ENCODE measurements at places on chromosomes 12 and 14. TPM values are rescaled to one million over a fixed set of nuclear protein-coding genes. Genes with fewer than 3 reads are reported as not detected.

The HCFC2 gene
- 62.4 TPM for total RNA-seq

The NGB gene
- 4.9 TPM for total RNA-seq

The RERG gene
- total RNA-seq = 1.6 TPM

GRCh38 chr14:64720131-64720576, 15.9 kb downstream of the PLEKHG3 start:
- DNase-seq = no peak

DNA sequence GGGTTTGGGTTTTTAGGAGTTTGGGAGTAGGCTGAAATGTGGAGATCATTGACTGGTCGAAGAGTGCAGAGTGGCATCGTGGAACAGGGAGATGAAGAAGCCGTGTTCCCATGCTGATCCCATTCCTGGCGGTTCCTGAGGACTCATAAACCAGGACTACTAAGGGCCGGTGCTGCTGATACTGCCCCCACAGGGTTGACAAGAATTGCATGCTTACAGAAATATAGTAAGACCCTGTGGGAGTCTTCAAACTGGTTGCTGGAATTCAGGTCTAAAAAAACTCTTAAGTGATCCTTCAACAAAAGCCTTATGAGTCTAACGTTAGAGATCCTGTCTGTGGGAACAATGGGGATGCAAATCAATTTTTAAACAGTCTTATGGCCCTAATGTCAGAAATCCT, 64.0 kb upstream of the ARHGAP5 start:
- DNase-seq = no peak

GRCh38 chr14:50319721-50320120, 7.6 kb downstream of the DMAC2L start:
- no peak for DNase-seq

The MTRFR gene
- total RNA-seq = 20.4 TPM

The PLA2G1B gene
- total RNA-seq = not detected

The TNS2 gene
- total RNA-seq = 11.4 TPM

GRCh38 chr12:13171921-13172859, 24.3 kb upstream of the EMP1 start:
- no peak for DNase-seq

- no peak for DNase-seq
Observed at GRCh38 chr12:47714826-47715386, 9.1 kb upstream of the RPAP3 start.

The KIF26A gene
- total RNA-seq = 13.0 TPM

DNA sequence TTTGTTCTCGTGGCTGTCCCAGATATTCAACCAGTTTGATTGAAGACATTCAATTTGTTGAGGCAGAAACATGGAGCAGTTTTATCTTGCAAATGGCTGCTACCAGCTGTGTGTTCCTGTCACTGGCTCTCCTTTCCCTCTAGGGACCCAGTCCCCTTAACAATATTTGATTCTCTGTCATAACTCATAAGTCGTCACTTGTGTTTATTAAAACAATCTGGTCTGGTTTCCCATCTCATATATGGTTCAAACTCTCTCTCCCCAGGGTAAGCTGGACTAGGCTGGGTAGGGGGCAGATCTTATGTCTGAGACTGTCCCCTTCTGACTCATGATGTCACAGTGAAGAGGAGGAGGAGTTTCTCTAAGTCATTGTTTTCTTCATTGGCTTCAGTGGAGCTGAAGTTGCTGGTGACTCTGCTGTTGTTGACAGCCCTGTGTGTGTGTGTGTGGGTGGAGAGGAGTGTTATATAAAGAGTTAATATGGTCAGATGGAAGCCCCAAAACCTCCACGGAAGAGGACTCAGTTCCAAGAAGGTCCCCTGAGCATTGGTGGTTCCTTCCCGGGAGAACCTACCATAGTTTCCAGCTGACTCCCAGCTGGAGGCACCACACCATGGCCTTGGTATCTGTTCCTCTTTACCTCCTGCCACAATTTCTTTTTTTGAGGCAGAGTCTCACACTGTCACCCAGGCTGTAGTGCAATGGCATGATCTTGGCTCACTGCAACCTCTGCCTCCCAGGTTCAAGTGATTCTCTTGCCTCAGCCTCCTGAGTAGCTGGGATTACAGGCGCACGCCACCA, 16.1 kb upstream of the GNG2 start:
- DNase-seq = no peak

- DNase-seq = no peak
Observed at GRCh38 chr12:13365748-13366366, 169.3 kb downstream of the EMP1 start.

The PZP gene
- under 0.01 TPM for total RNA-seq

The CPM gene
- 2.9 TPM for total RNA-seq

The PHETA1 gene
- 8.2 TPM for total RNA-seq

The LGR5 gene
- under 0.01 TPM for total RNA-seq

GRCh38 chr14:26444822-26445221, 153.0 kb downstream of the NOVA1 start:
- DNase-seq = no peak

GRCh38 chr14:69687606-69688298, 76.4 kb downstream of the SUSD6 start:
- no peak for DNase-seq

The A2M gene
- total RNA-seq = 38.7 TPM

The TPPP2 gene
- not detected for total RNA-seq

- DNase-seq = no peak
Observed at GRCh38 chr12:21678959-21679358, 21.3 kb upstream of the LDHB start.

- DNase-seq = no peak
Observed at GRCh38 chr12:16352481-16352880, 5.0 kb downstream of the MGST1 start.

The OAS1 gene
- total RNA-seq = 1.2 TPM

DNA sequence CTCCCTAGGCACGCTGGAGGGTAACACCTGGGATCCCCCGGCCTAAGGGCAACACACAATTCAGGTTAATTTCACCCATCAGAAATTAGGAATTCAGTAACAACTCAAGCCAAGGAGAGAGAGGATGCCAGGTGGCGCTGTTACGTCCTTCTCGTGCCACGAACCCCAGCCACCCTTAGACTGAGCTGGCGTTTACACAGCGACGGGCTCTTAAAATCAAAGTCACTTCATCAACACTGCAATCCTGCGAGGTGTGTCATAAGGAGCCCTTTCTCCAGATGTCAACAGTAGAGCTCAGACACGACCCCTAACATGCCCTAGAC, 110.6 kb upstream of the TMEM132D start:
- no peak for DNase-seq

GRCh38 chr14:70731447-70732239, 77.7 kb downstream of the MAP3K9 start:
- DNase-seq = no peak

The OTOGL gene
- total RNA-seq = 0.41 TPM

GRCh38 chr12:115203701-115204100, 519.7 kb upstream of the TBX3 start:
- no peak for DNase-seq

GRCh38 chr14:70082394-70082793, 106.4 kb downstream of the SLC8A3 start:
- no peak for DNase-seq

The COX8C gene
- total RNA-seq = not detected

- no peak for DNase-seq
Observed at GRCh38 chr14:90883782-90884181, 67.6 kb upstream of the TTC7B start.

GRCh38 chr14:105480199-105480746, 5.7 kb downstream of the CRIP2 start:
- peak; percentile 34 for DNase-seq

GRCh38 chr12:95548539-95549391, 2.5 kb downstream of the USP44 start:
- DNase-seq = peak; percentile 89

DNA sequence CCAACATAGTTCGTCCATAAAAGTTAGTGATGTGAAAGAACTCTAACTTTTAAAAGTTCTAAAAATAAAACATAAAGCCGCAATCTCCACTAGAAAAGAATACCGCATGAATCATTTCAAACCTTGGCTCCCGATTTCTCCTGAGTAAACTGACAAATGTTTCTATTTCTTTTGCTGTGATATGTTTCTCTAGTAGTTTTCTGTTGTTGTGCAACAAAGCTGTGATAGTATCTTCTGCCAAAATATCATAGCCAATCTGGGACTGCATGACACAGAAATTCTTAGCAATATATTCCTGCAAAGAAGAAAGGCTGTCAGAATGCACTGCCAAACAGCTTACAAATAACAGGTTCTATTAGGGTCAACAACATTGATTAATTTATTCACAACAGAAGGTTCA, 174.0 kb downstream of the ITPR2 start:
- DNase-seq = no peak

The PPFIA2 gene
- total RNA-seq = 152 TPM

GRCh38 chr14:23538785-23539184, 12.8 kb downstream of the ZFHX2 start:
- no peak for DNase-seq

The ARHGDIB gene
- total RNA-seq = 11.8 TPM

DNA sequence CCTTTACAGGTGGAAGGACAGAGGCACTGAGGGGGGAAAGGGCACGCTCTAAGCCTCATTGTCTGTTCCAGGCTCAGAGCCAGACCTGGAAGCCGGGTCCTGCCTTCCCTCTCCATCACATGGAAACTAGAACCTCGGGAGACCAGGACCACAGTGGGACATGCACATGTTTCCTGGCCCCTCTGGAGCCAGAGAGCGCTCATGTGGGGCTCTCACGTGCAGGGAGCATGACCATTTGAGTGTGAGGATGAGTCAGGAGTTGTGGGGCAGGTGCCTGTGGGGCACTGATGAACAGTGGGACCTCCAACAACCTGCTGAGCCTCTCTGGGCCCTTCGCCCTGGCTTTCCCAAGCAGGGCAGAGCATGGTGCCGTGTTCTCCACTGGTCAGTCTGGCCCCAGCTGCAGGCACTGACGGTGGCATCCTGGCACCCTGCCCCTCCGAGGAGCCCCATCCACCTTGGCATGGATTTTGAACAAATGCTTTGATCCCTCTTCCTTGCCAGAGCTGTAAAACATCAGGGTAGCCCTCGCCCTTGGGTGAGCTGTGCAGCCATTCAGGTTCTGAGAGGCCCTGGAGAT, 100.2 kb downstream of the RIN3 start:
- no peak for DNase-seq

- DNase-seq = no peak
Observed at GRCh38 chr12:1930803-1931597, 12.5 kb upstream of the CACNA2D4 start.
